ENCODE measurements at places on chromosomes 16 and 17. TPM values are rescaled to one million over a fixed set of nuclear protein-coding genes. Genes with fewer than 3 reads are reported as not detected.

CACNG5 gene
- not detected for total RNA-seq

NAGLU gene
- total RNA-seq = 20.8 TPM

- H3K27ac ChIP-seq = peak overlapping the region; percentile 94
- peak; percentile 64 for DNase-seq
- peaks cover 11% of the 10 kb centered on the region for H3K36me3 ChIP-seq
- H3K4me3 ChIP-seq = peak overlapping the region; percentile 95
Measured at GRCh38 chr17:38871247-38872015, 1.6 kb downstream of the LASP1 start.

GRCh38 chr17:43998552-43998951, 5.9 kb upstream of the NAGS start:
- no peak overlapping the region for H3K4me3 ChIP-seq
- H3K4me1 ChIP-seq = no peaks in the 10 kb centered on the region
- H3K27me3 ChIP-seq = peaks cover 22% of the 10 kb centered on the region
- no peaks in the 10 kb centered on the region for H3K36me3 ChIP-seq

DNA sequence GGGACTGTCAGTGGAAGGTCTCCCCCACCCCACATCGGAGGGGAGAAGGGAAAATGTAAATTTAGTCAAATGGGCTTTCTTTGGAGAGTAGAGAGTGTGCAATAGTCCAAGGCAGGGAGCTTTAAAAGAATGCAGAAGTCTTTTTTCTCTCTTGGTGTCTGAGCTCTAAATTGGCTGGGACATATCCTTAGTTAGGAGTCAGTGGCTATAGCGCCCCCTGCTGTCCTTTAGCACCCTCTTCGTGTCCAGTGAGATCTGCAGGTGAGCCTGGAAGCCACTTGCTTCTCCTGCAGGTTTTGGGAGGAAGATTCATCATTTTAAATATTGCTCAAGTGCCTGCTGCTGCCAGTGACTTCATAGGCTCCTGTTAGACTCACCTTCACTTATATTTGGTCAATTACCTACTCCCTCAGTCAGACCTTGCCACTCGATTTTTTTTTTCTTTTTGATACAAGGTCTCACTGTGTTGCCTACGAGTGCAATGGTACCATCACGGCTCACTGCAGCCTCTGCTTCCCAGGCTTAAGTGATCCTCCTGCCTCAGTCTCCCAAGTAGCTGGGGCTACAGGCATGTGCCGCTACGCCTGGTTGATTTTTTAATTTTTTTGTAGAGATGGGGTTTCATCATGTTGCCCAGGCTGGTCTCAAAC, 174.8 kb downstream of the PRKCB start:
- H3K4me3 ChIP-seq = no peak overlapping the region
- DNase-seq = peak; percentile 63
- no peaks in the 10 kb centered on the region for H3K27me3 ChIP-seq

GRCh38 chr16:8739151-8739550, 58.3 kb downstream of the TMEM186 start:
- DNase-seq = no peak
- H3K27me3 ChIP-seq = no peaks in the 10 kb centered on the region
- H3K4me3 ChIP-seq = no peak overlapping the region
- H3K36me3 ChIP-seq = no peaks in the 10 kb centered on the region
- H3K27ac ChIP-seq = no peak overlapping the region

- H3K4me3 ChIP-seq = no peak overlapping the region
- no peaks in the 10 kb centered on the region for H3K27me3 ChIP-seq
- no peak for DNase-seq
- peaks cover 54% of the 10 kb centered on the region for H3K36me3 ChIP-seq
Measured at GRCh38 chr17:4678448-4679026, 25.4 kb downstream of the PELP1 start.

GRCh38 chr16:10579965-10580882, at the start of gene EMP2:
Gene EMP2, minus strand, starts transcription at chr16:10580598. Its CDS starts 32,981 bp downstream, at chr16:10547617.
- H3K4me3 ChIP-seq = no peak within 1 kb of the TSS
- no peaks in the 10 kb centered on the region for H3K36me3 ChIP-seq
- DNase-seq = no peak
- H3K27ac ChIP-seq = no peak within 1 kb of the TSS

DNA sequence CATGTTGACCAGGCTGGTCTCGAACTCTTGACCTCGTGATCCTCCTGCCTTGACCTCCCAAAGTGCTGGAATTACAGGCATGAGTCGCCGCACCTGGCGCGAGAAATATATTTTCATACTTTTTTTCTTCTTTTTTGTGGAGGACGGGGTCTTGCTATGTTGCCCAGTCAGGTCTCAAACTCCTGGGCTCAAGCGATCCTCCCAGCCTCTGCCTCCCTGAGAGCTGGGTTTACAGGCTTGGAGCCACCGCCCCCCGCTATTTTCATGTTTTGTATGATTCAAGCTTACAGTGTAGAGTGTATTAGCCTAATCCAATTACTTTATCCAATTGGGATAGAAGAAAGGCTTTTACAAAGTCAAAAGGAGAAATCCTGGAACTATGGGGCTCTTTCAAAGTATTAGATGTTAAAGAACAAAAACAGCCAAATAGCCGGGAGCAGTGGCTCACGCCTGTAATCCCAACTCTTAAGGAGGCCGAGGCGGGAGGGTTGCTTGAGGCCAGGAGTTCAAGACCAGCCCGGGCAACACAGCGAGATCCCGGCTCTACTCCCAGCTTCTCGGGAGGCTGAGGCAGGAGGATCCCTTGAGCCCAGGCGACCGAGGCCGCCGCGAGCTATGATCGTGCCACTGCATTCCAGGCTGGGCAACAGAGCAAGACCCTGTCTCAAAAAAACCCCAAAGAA, 1.4 kb upstream of the MAP1LC3B start:
- H3K36me3 ChIP-seq = peaks cover 4% of the 10 kb centered on the region
- H3K27me3 ChIP-seq = no peaks in the 10 kb centered on the region
- H3K4me1 ChIP-seq = peaks cover 54% of the 10 kb centered on the region
- H3K4me3 ChIP-seq = peak overlapping the region; percentile 81
- peak overlapping the region; percentile 86 for H3K27ac ChIP-seq
- no peak for DNase-seq

DNA sequence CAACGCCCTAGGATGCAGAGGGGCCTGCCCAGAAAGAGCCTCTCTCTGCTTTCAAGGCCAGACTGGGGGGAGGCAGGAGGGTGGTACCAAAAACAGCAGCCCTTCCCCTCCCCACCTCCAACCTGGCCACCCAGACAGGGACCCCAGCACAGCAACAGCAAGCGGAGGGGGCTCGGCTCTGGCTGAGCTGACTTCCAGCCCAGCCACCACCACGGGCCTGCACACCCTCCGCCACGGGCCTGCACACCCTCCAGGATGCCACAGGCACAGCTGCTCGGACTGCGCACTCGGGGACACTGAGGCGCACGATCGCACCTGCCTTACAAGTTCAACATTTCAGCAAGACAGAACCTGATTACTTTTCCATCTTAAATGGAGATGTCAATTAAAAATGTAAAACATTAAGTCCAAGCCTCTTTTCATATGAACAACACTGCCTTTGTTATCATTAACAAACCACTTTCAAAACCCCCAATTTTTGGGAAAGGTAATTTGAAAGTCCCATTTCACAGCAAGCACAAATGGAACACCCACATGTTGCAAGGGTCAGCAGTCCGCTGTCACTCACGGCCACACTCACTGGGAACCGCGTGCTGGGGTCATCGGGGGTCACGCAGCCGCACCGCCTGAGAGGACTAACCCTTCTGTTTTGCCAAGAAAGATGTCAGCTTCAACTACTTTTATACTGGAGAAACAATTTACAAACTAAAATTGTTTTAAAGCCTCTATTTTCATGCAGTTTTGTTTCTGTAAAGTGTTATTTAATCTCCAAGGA, 76.4 kb downstream of the ANKRD11 start:
- H3K36me3 ChIP-seq = peaks cover 7% of the 10 kb centered on the region
- H3K4me1 ChIP-seq = peaks cover 45% of the 10 kb centered on the region
- DNase-seq = no peak
- H3K4me3 ChIP-seq = no peak overlapping the region

- peaks cover 10% of the 10 kb centered on the region for H3K27me3 ChIP-seq
- H3K36me3 ChIP-seq = no peaks in the 10 kb centered on the region
- DNase-seq = no peak
- no peak overlapping the region for H3K4me3 ChIP-seq
Measured at GRCh38 chr16:4420505-4421105, 4.2 kb upstream of the CORO7 start.

GRCh38 chr17:50865868-50866260, 290 bp downstream of the TOB1 start:
- H3K4me3 ChIP-seq = peak overlapping the region; percentile 91
- H3K4me1 ChIP-seq = peaks cover 58% of the 10 kb centered on the region
- H3K36me3 ChIP-seq = peaks cover 27% of the 10 kb centered on the region
- no peak for DNase-seq
- H3K27ac ChIP-seq = peak overlapping the region; percentile 44

- H3K4me3 ChIP-seq = no peak overlapping the region
- peaks cover 8% of the 10 kb centered on the region for H3K4me1 ChIP-seq
- peaks cover 7% of the 10 kb centered on the region for H3K27me3 ChIP-seq
- peaks cover 1% of the 10 kb centered on the region for H3K36me3 ChIP-seq
- no peak overlapping the region for H3K27ac ChIP-seq
- no peak for DNase-seq
Measured at GRCh38 chr17:32590974-32591373, 104.2 kb downstream of the CDK5R1 start.

DNA sequence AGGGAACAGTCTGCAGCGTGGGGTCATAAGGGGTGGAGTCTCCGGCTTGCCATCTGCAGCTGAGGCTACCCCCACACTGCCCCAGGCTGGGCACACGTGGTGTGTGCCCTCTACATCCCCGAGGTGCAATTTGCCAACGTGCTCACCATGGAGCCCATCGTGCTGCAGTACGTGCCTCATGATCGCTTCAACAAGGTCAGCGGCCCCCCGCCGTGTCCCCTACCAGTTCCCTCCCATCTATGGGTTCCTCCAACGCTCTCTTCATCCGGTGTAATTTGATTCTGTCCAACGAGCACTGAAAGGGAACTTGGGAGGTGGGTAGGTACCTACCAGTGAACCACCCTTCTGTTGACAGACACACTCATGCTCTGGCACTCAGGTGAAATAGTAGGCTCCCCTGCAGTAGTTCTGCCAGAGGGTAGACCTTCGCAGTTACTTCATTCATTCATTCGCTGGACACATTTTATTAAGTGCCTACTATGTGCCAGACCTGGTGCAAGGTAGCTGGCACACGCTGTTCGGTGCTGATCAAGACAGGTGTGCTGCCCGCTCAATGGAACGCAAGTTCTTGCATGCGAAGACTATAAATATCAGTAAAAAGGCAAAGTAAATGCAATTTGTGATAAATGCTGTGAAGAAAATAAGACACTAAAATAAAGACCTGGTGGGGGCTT, 2.7 kb downstream of the MLLT6 start:
- no peaks in the 10 kb centered on the region for H3K27me3 ChIP-seq
- H3K4me3 ChIP-seq = peak overlapping the region; percentile 93
- H3K36me3 ChIP-seq = peaks cover 46% of the 10 kb centered on the region
- H3K27ac ChIP-seq = peak overlapping the region; percentile 95
- H3K4me1 ChIP-seq = peaks cover 69% of the 10 kb centered on the region

Data from activated T-helper 1 cell treated with anti-CD3 and anti-CD28 coated beads, Interleukin-12 subunit alpha, Interleukin-12 subunit beta, Interleukin-2, Interleukin-4 antibody, amounts not matched to agents 30 ng/mL and 10 ng/mL and 1 ng/mL, durations not matched to agents 14 hours and 24 hours and 36 hours (primary cell).